ENCODE measurements at places on chromosomes 16 and 17. TPM values are rescaled to one million over a fixed set of nuclear protein-coding genes. Genes with fewer than 3 reads are reported as not detected.

DNA sequence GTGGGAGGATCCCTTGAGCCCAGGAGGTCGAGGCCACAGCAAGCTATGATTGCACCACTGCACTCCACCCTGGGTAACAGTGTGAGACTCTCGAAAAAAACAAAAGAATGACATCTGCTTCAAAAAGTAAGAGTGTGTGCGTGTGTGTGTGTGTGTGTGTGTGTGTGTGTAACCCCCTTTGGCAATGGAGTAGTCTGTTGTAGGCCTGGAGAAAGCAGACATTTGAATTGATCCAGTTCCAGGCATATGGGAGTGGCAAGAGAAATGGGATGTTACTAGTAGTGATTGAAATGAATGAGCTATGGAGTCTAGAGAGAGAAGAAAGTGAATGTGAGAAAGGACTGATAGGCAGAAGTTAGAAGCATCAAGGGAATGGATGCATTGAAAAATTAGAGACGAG, 9.9 kb downstream of the CASC3 start:
- DNase-seq, result no peak

- DNase-seq, result no peak
These were observed 125.2 kb upstream of the SOX9 start for GRCh38 chr17:71995590-71995989.

- DNase-seq, result no peak
These were observed 29.6 kb downstream of the RCVRN start for GRCh38 chr17:9875441-9875840.

- DNase-seq, result no peak
These were observed 784.1 kb upstream of the RBFOX1 start for GRCh38 chr16:6548507-6548906.

- DNase-seq, result no peak
These were observed 130.3 kb upstream of the FOXF1 start for GRCh38 chr16:86380030-86380429.

DNA sequence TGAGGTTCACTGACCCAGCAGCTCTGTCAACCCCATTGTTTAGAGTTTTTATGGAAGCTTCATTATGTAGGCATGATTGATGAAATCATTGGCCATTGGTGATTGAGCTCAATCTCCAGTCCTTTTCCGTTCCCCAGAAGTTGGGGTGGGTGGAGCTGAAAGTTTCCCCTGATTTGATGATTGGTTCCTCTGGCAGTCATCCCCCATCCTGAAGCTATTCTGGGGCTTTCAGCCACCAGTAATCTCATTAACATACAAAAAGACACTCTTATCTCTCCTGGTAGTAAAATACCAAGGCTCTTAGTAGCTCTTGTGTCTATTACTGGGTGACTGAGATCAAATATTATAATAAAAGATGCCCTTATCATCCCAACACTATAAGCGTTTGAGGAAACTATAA, 67.1 kb downstream of the TANC2 start:
- DNase-seq, result no peak

The ACSM2A gene
- polyA plus RNA-seq, result 1.3 TPM

DNA sequence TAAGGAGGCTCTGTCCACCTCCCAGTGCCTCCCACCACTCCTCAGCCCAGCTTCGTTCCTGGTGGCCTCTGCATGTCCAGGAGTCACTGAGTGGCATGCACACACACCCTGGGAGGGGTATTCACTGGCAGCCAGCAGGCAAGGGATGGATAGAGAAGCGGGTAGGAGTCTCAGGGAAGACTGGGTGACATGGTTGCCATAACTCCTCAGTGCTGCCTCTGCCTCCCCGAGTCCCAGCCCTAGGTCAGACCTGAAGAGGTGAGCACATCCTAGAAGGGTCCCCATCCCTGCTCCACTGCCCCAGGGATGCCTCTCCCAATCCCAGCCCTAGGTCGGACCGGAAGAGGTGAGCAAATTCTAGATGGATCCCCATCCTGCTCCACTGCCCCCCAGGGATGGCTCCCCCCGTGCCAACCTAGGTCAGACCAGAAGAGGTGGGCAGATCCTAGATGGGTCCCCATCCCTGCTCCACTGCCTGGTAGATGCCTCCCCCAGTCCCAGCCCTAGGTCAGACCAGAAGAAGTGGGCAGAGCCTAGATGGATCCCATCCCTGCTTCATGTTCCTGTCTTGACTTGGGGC, 197.0 kb downstream of the IRF8 start:
- DNase-seq, result no peak

- no peak for DNase-seq
These were observed 102.4 kb downstream of the ENGASE start for GRCh38 chr17:79176792-79177601.

DNA sequence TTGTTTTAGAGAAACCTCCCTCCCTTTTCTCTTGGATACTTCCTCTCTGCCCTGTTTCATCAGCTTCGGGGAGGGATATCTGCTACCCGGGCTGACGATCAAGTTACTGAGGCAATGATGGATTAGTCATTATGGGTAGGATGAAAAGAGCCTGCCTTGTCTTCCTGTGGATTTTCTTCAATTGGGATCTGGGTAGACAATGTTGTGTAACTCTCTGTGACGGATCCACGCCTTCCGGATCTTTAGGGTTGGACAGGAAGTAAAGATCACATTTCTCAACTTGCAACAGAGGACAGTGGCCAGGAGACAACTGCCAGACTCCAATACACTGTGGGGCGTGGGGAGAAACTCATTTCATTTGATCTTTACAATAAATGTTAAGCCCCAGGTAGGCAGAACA, 11.3 kb upstream of the CHST6 start:
- DNase-seq, result no peak

DNA sequence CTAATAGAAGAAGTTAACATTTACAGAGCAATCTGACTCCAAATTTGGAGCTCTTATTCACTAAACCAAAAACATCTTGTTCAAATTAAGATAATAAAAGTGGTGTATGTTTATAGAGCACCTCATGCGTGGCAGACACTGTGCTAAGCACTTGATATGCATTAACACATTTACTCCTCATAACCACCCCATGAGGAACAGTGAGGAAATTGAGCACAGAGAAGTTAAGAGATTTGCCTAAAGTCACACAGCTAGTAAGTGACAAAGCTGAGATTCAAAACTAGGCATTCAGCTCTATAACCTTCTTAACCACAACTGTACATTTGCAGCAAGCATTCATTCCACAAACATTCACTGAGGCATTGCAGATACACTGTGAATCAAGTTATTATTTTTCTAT, 94.0 kb downstream of the VAT1L start:
- DNase-seq, result no peak

- no peak for DNase-seq
These were observed 43.4 kb downstream of the ZNF276 start for GRCh38 chr16:89764711-89765201.

GRCh38 chr17:36188891-36189306, 7.7 kb downstream of the CCL3L1 start:
- DNase-seq, result no peak

DNA sequence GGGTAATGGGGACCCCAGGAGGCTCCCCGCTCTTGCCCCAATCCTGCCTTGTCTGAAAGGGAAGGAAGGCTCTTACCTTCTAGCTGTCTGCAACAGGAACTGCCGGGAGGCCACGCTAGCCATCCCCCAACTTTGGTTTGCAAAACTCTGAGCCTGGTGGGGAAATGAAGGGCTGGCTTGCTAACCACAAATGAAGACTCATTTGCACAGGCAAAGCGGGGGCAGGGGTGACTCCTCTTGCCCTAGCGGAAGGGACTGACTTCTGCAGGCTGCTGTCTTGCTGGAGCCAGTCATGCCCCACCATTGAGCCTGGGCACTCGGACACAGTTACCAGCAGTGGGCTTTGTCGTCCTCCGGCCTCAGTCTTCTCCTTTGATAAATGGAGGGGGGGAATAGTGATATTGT, 52.6 kb downstream of the PLCG2 start:
- no peak for DNase-seq

DNA sequence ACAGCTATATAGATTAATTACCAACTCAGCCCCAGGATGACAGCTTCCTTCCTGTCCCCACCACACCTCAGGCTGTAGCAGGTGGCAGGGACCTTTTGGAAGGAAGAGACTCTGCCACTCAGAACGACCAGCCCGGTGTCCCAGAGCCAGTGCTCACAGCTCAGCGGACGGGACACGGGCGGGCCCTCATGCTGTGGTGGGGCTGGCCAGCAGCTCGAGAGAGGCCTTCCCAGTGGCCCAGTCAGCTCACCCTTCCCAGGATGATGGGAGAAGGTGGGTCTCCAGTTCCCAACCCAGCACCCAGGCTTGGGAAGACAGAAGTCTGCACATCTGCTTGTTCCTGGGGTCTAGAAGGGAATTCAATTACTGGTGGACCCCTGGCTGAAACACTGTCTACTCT, 10.5 kb downstream of the NUDT16L1 start:
- no peak for DNase-seq

GRCh38 chr17:40124279-40125141, 2.7 kb downstream of the MSL1 start:
- no peak for DNase-seq

GRCh38 chr17:17414341-17414805, 62.4 kb upstream of the MED9 start:
- no peak for DNase-seq

The ST6GALNAC2 gene
- polyA plus RNA-seq, result 10.7 TPM

The SMYD4 gene
- 18.6 TPM for polyA plus RNA-seq

The MAFG gene
- polyA plus RNA-seq, result 13.8 TPM

DNA sequence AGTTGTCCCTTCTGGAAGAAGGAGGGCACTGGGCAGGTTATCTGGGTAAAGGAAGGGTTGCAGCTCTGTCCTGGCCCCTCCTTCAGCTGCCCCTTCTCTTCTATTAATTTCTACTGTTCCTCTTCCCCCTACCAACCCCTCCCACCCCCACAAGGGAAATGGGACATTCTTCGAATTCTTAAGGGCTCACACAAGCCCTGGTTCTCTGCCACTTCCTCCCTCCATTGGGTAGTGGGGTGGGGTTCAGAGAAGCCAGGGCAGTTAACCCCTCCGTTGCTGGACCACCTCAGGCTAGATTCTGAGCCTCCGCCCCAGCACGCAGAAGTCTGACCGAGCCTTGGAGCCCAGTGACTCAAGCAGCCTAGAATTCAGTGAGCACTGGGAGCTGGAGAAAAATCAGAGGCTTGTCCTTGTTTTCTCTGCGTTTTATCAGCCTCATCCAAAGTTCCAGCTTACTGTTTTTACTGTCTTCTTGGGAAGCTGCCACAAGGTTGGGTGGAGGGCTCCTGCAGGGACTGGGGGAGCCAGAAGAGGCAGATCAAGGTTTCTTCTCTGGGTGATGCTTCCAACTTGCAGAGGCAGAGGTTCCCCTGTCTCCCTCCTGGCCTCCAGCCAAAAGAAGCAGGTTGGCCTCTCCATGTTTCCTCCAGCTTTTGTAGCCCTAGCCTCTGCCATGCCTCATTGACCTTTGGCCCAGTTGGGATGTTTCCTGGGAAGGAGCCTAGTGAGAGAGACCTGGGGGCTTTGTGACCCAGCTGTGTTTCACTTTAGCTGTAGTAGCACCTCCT, 10.2 kb downstream of the LASP1 start:
- no peak for DNase-seq

The TBX6 gene
- polyA plus RNA-seq, result 2.0 TPM

DNA sequence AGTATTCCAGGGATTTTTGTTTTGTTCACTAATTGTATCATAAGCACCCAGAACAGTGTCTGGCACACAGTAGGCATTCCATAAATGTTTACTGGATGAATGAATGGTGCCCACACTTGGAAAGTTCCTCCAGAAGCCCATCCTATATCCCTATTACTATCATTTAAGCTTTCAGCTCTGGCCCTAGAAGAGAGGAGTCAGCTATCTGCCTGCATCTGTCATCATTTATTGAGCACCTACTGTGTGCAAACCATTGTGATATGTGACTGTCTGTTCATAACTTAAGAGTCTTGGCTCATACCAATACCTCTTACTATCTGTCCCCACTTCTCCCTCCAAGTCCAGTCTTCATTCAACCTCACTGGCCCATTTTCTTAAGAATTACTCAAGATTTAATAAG, 20.1 kb upstream of the SP6 start:
- DNase-seq, result no peak

GRCh38 chr16:86980644-86981043, 336.5 kb downstream of the C16orf95 start:
- no peak for DNase-seq

The CCL16 gene
- 0.10 TPM for polyA plus RNA-seq

The ALKBH5 gene
- polyA plus RNA-seq, result 70.4 TPM
